ENCODE measurements at places on chromosomes 11 and 22.

DNA sequence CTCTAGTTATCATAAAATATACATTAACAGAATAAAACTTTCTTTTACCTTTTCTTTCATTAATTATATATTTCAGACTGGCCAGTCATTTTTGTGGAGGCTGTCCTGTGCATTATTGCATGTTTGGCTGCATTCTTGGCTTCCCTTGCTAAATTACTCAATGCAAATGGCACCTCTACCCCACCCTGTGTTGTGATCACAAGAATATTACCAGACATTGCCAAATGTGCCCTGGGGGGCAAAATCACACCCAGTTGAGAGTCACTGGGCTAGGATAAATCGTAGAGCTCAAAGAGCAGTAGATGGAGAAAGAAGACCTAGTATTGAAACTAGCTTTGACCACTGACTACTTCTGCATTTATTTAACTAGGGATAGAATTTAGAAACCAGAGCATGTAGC lies 1257.8 kb upstream of the TENM4 start:
- no peak for DNase-seq

GRCh38 chr11:60989093-60989650 lies 17.7 kb downstream of the CD6 start:
- no peak for DNase-seq

DNA sequence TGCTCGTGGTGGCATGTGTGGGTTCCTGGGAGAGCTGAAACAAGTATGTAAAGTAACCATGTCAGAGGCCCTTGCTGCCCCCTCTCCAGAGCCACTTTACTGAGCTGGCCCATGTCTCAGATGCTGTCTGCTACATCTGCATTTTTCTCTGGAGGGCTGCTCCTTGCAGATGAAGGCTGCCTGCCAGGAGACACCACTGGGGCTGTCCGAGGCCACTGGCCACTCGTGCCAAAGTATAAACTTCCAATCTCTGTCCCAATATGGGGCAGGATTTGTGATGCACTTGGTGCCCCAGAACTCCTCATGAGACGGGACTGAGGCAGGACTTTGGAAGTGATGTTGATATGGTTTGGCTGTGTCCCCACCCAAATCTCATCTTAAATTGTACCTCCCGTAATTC lies 478.4 kb upstream of the B3GAT1 start:
- DNase-seq, result no peak

DNA sequence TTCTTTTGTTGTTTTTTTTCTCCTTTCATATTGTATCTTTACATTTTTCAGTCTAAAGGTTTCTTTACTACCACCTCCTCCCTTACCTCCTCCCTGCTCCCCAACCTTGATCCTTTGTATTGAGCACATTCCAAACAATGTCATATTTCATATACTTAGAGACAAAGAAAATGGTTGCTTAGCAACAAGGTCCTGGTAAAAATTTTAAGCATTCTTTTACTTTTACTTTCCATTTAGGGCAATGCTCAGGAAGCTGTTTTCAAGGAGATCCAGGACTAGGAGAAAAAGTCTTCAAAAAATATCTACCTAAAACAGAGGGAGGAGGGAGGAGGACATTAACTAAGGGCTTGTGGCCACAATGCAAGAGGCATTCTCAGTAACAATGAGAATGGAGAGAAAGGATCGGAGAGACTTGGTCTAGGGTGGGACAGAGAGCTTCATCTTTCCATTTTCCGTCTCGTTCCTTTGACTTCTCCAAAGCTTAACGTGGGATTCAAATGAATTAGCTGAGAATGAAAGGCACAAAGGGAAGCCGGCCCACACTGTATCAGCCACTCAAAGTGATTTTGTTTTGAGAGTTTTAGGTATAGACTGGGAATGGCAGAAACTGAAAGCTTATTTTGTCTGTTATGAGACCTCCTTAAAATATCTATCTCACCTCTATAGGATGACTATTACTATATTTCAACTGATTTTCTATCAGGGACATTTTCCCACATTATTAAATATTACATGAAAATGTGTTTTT lies 455.7 kb downstream of the RAB38 start:
- DNase-seq, result no peak

DNA sequence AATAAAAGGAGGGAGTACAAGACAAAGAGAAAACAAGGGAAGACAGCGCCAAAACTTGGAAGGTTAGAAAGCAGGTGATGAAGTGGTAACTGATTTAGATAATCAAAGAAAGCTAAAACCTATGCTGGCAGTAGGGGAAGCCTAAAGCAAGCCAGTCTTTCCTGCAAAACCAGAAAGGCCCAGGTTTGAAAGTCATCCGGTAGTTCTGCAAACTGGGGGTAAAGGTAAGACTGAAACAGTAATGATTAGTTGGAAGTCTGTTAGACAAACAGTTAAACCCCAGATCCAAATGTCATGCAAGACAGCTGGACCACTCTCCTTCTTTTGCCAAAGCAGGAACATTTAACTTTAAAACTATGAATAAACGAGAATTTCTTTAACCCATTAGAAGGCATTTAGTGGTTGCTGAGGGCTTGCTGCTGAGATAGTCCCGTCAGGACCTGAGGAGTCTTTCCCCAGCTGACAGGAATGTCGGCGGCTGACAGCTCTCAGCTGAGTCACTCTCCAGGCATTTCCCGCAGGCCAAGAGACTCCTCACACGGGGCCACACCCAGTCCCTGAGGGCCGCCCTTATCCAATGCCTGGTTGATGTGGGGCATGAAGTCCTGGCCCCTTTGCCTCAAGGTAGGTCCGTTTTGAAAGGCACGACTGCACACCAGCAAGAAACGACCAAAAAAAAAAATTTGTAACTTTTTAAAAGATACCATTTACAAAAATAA lies 36.3 kb upstream of the CFAP300 start:
- no peak for DNase-seq
